ENCODE measurements at places on chromosomes 11 and 22.

DNA sequence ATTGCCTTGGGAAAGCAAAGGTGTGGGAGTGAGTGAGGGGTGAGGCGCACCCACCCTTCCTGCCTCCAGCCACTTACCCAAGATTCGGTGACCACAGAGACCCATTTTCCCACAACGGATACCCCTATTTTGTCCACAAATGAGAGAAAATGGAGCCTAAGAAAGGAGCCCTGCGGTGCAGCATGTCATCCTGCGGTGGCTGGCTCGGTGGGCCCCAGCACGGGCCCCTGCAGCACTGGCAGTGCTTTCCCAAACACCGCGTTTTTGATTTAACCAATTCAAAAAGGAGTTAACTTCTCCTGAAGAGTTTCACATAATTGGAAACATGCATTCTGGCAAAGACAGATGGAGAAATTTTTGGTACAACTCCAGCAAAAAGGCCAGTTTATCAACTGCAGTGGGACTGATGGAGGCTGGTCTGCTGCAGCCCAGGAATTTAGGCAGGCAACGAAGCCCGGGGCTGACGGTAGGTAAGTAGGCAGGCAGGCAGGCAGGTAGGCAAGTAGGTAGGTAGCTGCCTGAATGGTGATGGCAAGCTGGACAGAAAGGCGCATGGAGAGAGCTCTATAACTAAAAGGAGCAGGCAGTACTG is 84.2 kb downstream of the FDX1 start:
- no peak for DNase-seq

GRCh38 chr22:41398921-41399320 is 17.2 kb downstream of the TEF start:
- DNase-seq, result no peak

- DNase-seq, result no peak
Observed at GRCh38 chr11:116857936-116858335, 20.5 kb upstream of the APOA1 start.

GRCh38 chr22:42639541-42640241 is 710 bp downstream of the ATP5MGL start:
- no peak for DNase-seq

- peak; percentile 18 for DNase-seq
Observed at GRCh38 chr11:59283825-59284772, 71.4 kb upstream of the MPEG1 start.

GRCh38 chr11:76120513-76121101 is 85.7 kb downstream of the WNT11 start:
- no peak for DNase-seq

- DNase-seq, result no peak
Observed at GRCh38 chr11:34940026-34940677, 23.7 kb downstream of the PDHX start.

GRCh38 chr11:115256397-115257197 is 247.6 kb downstream of the CADM1 start:
- DNase-seq, result no peak

Measured in activated CD4-positive, CD25-positive, alpha-beta regulatory T cell treated with anti-CD3 and anti-CD28 coated beads, Interleukin-2, amount 50 U/mL, for 16 hours (primary cell).